ENCODE measurements at places on chromosomes 2 and 18. TPM values are rescaled to one million over a fixed set of nuclear protein-coding genes. Genes with fewer than 3 reads are reported as not detected.

ELP2 gene
- polyA plus RNA-seq = 64.5 TPM

FEV gene
- not detected for polyA plus RNA-seq

RAD51AP2 gene
- not detected for polyA plus RNA-seq

RTKN gene
- 0.88 TPM for polyA plus RNA-seq

VWA3B gene
- not detected for polyA plus RNA-seq

NOSTRIN gene
- polyA plus RNA-seq = not detected

TEX44 gene
- polyA plus RNA-seq = not detected

TTN gene
- 9.4 TPM for polyA plus RNA-seq

IL36A gene
- not detected for polyA plus RNA-seq

DCDC2C gene
- not detected for polyA plus RNA-seq
